ENCODE measurements at places on chromosomes 2 and 18.

GRCh38 chr18:69838620-69839411 lies 108.9 kb downstream of the CD226 start:
- DNase-seq, result no peak

DNA sequence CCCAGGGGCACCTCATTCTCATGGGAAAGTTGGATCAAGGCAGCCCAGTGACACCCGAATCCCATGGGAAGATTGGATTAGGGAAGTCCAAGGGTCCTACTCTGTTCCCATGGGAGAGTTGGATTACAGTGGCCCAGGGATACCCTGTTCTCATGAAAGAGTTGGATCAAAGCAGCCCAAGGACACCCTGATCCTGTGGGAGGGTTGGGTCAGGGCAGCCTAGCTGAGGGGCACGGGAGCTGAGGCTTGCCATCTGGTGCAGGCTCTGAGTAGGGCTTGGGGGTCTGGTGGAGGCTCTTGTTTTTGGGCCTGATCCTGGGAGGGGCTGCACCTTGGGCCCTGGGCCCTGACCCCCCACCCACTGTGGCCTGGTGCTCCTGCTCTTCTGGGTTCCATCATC lies 87.1 kb downstream of the ACKR3 start:
- DNase-seq, result no peak

GRCh38 chr2:129748250-129748649 lies 231.2 kb upstream of the RAB6C start:
- DNase-seq, result no peak

- DNase-seq, result no peak
Measured at GRCh38 chr2:223214394-223215253, 162.6 kb downstream of the KCNE4 start.
